GM10248 (cell line): ENCODE measurements at places on chromosomes 5 and 9.
A peak's percentile ranks its signal among the peaks of the same experiment; 100 is the strongest.

- DNase-seq: no peak
These were observed 5.2 kb upstream of the FAM13B start for GRCh38 chr5:138037907-138038633.

GRCh38 chr5:9329125-9329524 lies 216.8 kb downstream of the SEMA5A start:
- DNase-seq: no peak

DNA sequence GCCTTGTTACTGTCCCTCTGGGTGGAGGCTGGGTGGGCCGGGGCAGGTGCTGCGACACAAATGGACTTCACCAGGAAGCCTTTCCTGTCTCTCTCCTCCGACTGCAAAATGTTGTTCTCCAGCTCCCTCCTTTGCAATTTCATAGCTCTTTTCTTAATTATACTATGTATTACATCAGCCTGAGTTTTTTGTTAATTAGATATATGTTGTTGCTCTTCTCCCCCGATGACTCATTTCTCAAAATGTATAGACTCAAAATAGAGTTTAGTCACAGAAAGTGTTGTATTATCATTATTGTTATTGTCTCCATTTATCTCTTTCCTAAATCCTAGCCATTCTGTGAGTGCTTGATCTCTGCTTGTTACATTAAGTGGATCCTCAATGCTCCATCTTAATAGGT lies 122.4 kb upstream of the OSMR start:
- no peak for DNase-seq

GRCh38 chr5:67038817-67039603 lies 157.6 kb downstream of the CD180 start:
- no peak for DNase-seq

DNA sequence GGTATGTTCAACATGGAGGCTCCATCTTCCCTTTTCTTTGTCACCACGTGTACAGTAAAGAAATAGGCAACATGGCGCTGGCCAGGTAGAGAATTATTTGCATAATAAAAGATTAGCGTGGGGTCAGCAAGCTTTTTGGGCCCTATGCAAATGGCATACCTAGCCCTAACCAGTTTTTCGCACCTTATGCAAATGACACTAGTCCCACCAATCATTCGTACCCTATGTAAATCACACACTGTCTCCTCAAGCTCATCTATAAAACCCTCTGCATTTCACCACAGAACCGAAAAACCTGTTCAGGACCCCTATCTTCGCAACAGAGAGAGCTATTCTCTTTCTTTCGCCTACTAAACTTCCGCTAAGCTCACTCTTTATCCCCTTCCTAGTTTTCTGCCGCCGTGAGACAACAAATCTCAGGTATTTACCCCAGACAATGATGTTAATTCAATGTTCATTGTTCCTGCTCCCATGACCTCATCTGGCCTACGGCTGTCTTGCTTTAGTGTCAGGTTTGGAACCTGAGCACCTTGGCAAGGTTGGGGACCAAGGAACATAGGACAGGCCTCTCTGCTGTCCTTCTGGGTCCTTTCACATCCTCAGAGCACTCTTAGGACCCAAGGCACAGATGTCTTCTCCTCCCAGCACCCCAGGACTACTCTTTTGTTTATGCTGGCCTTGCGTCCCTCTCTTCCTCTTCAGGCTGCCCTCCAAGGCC lies 180.7 kb upstream of the RAI14 start:
- DNase-seq: no peak

DNA sequence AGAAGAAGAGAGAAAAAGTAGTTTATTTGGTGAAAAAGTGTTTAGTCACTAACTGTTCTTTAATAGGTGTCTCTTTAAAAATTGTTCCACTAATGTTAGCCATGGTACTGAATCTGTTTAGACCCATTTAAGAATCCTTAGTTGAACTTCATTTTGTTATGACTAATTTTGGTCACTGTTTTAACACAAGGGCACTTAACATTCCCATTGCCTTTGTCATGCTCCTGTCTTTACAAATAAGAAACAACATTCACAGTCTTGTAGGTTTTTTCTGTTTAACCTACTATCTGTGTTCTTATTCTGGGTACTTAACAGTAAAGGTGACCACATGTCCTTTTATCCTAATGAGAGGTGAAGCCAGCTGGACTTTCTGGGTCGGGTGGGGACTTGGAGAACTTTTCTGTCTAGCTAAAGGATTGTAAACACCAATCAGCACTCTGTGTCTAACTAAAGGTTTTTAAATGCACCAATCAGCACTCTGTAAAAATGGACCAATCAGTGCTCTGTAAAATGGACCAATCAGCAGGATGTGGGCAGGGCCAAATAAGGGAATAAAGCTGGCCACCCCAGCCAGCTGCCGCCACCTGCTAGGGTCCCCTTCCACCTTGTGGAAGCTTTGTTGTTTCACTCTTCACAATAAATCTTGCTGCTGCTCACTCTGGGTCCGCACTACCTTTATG lies 116.7 kb downstream of the WDR70 start:
- DNase-seq: no peak

GRCh38 chr9:93437996-93438395 lies 13.5 kb upstream of the FAM120A start:
- DNase-seq: no peak

DNA sequence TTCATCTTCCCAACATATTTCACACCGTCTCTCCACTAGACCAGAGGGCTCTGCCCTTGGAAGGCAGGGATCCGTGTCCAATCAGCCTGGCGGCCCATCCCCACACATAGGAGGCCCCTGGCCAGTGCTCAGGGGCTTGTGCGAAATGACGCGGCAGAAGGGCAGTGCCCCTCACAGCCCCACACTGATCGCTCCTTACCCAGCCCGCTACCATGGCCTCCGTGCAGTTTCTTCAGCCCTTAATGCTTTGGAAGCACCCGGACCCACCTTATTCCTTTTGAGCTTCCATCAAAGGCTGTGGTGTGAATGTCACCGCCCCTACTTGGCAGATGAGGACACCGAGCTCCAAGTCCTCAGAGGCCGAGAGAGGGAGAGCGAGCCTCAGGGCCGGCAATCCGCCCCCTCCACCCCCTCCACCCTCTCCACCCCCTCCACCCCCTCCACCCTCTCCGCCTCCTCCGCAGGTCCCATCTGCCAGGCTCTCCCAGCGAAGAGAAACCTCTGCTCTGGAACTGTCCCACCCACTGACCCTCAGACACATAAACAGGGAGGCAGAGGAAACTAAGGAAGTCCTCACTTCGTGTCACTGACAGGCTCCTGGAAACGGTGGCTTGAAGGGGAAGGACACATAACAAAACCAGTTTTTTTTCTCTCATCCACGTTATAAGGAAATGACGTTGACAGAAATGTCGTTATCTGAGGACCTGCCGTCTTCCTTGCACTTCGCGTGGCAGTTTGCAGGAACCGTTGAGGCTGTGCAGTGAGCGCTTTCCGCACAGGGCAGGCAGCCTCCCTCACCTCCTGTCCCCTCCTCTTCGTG lies 13.9 kb downstream of the QSOX2 start:
- DNase-seq: no peak

GRCh38 chr9:118568704-118569103 lies 800.5 kb downstream of the BRINP1 start:
- DNase-seq: no peak

DNA sequence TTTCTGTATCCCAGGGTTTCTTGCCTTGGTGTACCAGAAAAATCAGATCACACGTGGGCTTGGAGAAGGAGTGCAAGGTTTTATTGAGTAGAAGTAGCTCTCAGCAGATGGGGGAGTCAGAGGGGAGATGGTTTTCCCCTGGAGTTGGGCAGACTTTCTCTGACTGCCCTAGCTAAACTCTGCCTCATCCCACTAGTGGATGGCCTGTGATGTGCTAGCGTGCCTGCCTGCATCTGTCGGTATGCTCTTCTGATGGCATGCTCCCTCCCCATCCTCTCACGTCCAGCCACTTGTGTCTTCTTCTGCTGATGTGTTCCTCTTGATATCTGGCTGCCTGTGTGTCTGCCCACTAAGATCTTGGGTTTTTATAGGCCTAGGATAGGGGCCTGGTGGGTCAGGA lies 616.1 kb upstream of the RGMB start:
- no peak for DNase-seq

DNA sequence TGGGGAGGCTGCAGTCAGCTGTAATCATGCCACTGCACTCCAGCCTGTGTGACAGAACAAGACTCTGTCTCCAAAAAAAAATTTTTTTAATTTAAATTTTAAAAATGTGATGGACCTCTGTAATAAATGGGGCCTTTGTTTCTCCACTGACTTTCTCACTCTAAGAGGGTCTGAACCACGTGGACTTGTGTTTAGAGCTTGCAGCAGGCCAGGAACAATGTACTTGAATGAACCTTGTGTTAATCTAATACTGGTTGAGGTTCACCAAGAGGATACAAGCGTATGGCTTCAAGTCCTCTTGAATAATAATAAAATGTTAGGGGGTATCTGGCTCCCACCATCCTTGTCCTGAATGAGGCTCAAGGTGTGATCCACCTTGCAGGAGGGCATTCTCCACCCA lies 14.4 kb upstream of the SLC2A8 start:
- DNase-seq: no peak

GRCh38 chr9:7210854-7211637 lies 453.3 kb downstream of the KDM4C start:
- no peak for DNase-seq

GRCh38 chr5:122727112-122727541 lies 47.8 kb upstream of the SNX2 start:
- peak; percentile 16 for DNase-seq

DNA sequence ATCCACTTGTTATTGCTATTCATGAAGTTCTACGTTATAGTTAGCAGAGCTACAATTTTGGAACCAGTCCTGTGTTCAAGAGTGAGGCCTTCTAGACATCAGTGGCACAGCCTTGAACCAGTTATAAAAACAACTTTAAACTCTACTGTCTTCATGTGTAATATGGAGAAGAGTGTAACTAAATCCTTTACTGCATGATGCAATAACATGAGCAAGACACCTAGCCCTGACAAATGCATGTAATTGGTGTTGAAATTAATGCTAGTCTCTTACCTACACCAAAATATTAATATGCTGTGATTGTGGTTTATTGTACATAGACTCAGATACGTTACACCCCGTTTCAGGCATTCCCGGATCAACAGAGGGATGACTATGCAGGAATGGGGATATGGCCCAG lies 654.6 kb downstream of the IRX1 start:
- no peak for DNase-seq

DNA sequence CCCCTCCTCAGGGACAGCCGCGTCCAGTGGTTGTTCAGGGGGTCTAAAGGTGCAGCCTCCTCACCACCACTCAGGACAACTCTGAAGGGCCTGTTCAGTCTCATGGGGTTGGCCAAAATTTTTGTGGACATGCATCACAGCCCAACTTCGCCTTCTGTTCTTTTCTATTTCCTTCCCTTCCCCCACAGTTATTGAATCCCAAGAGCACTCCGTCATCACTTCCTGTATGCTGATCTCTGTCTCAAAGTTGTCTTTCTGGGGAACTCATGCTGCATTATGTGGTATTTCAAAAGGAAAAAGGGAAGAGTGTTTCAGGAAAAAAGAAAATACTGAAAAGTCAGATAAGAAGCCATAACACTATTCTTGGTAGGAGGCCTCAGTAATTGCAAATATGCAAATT lies 355.4 kb downstream of the CAAP1 start:
- DNase-seq: no peak

- no peak for DNase-seq
These were observed 1.9 kb downstream of the TBC1D2 start for GRCh38 chr9:98253565-98253964.

DNA sequence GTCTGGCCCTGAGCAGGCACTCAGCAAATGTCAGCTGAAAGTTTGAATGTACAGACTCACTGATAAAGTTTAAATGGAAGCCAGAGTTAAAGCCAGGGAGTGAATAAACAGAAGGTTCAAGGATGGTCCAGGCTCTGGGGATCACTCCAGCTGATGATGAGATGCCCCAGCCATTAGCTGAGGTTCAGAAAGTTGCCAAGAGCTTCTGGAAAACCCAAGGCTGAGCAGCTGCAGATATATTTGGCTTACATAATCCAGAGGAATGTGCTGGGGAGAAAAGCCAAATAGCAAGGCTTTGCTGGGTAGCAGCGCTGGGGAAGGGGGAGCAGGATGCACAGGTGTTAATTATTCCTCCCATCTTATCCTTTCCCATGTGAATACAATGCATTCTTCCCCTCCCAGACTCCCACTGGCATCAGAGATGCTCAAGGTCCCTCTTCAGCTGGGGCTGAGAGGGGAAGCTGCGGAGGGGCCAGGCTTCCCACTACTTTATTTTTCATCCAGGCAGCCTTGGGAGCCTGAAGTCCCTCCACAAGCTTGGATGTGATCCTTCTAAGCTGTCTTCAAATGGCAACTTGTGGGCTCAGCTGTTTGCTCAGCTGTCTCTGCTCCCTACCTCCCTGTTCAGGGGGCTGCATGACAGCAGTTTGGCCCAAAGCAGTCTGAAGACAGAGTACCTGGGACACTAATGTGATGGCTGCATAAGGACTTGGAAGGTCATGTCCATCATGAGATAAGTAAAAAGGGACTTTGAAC lies 341.2 kb downstream of the TRIM32 start:
- DNase-seq: no peak

DNA sequence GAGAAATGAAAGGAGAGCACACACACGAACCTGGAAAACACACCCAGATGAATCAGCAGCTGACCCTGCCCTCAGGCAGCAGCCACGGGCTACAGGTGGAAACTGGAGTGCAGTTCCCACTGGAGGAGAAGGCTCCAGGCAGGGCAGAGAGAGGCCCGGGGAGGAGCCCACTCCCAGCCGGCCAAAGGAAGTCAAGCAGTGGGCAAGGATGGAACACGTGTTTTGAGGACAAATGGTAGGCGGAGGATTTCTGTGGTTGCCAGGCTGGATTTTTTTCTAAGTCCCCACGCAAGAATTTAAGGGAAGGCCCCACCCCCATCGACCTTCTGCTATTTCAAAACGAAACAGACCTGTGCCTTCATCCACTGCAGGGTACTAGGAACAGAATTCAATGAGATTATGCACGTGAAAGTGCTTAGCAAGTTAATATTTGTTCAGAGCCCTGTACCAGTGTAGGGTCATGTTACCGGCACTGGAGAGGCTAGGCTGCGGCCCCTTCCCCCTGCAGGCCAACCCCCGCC lies 6.8 kb downstream of the EPB41L4B start:
- DNase-seq: no peak

- DNase-seq: no peak
These were observed 133.9 kb downstream of the GIN1 start for GRCh38 chr5:102986074-102986473.

DNA sequence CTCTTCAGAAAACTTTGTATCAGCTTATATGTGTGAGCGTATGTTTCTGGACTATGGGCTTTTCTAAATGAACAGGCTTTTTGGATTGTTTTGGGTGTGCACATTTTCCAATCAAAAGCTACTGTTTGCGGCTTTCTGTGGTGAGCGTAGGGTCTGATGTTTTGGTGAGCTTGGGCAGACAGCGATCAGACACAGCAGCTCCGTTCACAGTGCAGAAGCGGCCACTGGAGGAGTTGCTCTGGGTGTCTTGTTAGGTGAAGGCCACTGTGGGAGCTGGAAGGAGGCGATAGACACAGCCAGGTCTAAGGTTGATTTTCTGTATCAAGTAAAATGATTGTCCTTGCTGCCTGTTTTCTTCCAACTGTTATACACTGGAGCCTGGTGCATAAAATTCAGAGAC lies 11.1 kb downstream of the PRRC2B start:
- no peak for DNase-seq

- DNase-seq: no peak
These were observed 120.5 kb downstream of the GADD45G start for GRCh38 chr9:89725271-89725670.
